Activated CD4-positive, alpha-beta T cell treated with anti-CD3 and anti-CD28 coated beads, Interleukin-2, amount 10 ng/mL, durations not matched to agents 24 days and 14 days (primary cell): ENCODE measurements at places on chromosomes 1 and 21. TPM values are rescaled to one million over a fixed set of nuclear protein-coding genes. Genes with fewer than 3 reads are reported as not detected.

DNA sequence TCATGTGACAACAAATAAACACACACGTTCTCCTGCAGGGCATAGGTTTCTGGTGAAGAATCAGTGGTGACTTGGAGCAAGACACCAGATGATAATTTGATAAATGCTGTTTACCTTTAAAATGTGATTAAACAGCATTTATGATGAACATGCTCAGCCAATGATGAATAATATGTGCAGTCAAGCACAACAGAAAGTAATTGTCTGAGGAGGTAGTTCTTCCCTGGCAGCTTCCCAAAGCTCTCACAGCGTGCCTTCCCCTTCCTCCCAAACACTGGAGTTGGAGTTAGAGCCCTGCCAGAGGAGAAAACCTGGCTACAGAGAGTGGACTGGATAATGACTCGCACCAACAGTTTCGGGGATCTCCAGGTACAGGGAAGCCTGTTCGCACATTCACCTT, 463.5 kb downstream of the SMYD3 start:
- no peaks in the 10 kb centered on the region for H3K27me3 ChIP-seq
- no peak overlapping the region for H3K4me3 ChIP-seq
- H3K27ac ChIP-seq, result no peak overlapping the region
- H3K36me3 ChIP-seq, result no peaks in the 10 kb centered on the region

DNA sequence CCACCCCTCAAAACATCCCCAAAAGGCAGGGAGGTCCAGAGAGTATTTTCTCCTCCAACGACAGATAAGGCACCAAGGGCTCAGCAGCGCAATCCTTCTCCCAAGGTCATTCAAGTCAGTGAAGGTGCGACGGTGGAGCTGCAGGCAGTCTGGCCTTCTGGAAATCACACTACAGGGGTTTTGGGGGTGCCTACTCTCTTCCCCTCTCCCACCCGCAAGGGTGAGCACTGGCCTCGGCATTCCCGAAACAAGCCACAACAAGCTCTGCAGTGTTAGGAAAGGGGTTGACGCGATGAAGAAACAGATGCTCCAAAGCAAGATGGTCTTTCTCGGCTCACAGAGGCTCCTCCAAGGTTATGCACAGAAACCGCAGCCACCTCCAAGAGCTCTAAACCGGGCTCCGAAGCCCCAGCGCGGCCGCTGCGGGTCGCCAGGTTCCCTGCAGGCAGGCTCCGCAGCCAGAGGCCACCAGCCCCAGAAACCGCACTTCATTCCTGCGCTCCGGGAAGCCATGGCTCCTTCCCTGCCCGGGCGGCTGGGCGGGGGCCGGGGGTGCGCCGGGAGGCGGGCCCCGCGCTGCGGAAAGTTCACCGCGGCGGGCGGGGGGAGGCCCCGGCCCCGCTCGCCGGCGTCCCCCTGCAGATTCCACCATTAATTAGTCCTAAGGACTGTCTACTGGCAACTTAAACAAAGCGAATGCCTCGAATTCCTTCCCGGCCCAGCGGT, 1.1 kb downstream of the LUZP1 start:
- no peak overlapping the region for H3K27ac ChIP-seq
- H3K36me3 ChIP-seq, result peaks cover 3% of the 10 kb centered on the region
- peak overlapping the region; percentile 97 for H3K4me3 ChIP-seq
- peaks cover 21% of the 10 kb centered on the region for H3K4me1 ChIP-seq
- DNase-seq, result peak; percentile 82

DNA sequence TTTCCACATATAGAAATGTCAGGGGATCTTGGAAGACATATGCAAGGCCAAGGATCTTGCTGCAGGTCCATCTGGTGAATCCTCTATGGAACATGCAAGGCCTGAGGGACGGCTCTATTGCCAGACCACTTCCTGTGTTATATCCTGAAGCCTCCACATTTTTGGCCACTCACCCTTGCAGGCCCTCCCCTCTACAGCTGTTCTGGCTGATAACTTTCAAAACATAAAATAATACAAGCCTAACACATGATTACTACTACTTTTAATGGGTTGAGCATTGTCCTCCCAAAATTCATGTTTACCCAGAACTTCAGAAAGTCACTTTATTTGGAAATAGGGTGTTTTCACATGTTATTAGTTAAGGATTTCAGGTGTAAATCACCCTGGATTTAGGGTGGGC, 18.5 kb upstream of the LYPLAL1 start:
- DNase-seq, result no peak
- no peaks in the 10 kb centered on the region for H3K27me3 ChIP-seq
- H3K4me3 ChIP-seq, result no peak overlapping the region
- H3K36me3 ChIP-seq, result no peaks in the 10 kb centered on the region
- no peak overlapping the region for H3K27ac ChIP-seq
- H3K4me1 ChIP-seq, result no peaks in the 10 kb centered on the region

Gene WNT3A
- total RNA-seq, result not detected in 2 replicates

GRCh38 chr1:212565571-212566305, 42.8 kb upstream of the ATF3 start:
- no peaks in the 10 kb centered on the region for H3K36me3 ChIP-seq
- H3K27me3 ChIP-seq, result peaks cover 34% of the 10 kb centered on the region
- H3K27ac ChIP-seq, result peak overlapping the region; percentile 89
- H3K4me1 ChIP-seq, result peaks cover 27% of the 10 kb centered on the region

- no peak overlapping the region for H3K4me3 ChIP-seq
- H3K27me3 ChIP-seq, result no peaks in the 10 kb centered on the region
- H3K36me3 ChIP-seq, result no peaks in the 10 kb centered on the region
- DNase-seq, result no peak
- H3K4me1 ChIP-seq, result no peaks in the 10 kb centered on the region
- no peak overlapping the region for H3K27ac ChIP-seq
Measured at GRCh38 chr1:211068976-211069375, 65.0 kb downstream of the KCNH1 start.

- H3K36me3 ChIP-seq, result peaks cover 11% of the 10 kb centered on the region
- no peak overlapping the region for H3K27ac ChIP-seq
- no peak for DNase-seq
- H3K27me3 ChIP-seq, result no peaks in the 10 kb centered on the region
- peaks cover 4% of the 10 kb centered on the region for H3K4me1 ChIP-seq
Measured at GRCh38 chr1:20867847-20868246, 80.7 kb upstream of the HP1BP3 start.

GRCh38 chr1:172547071-172547470, 14.1 kb downstream of the SUCO start:
- H3K4me1 ChIP-seq, result peaks cover 15% of the 10 kb centered on the region
- DNase-seq, result no peak
- H3K27ac ChIP-seq, result no peak overlapping the region
- no peaks in the 10 kb centered on the region for H3K36me3 ChIP-seq
- H3K4me3 ChIP-seq, result no peak overlapping the region

Gene ARTN
- 0.43 TPM in 1 of 2 replicates, not detected in the other for total RNA-seq

Gene NUP210L
- 0.02 TPM in 1 of 2 replicates, not detected in the other for total RNA-seq

Gene TMOD4
- total RNA-seq, result 1.3 and 1.8 TPM in 2 replicates

GRCh38 chr1:82266351-82266750, 465.6 kb downstream of the ADGRL2 start:
- H3K36me3 ChIP-seq, result no peaks in the 10 kb centered on the region
- no peak overlapping the region for H3K4me3 ChIP-seq
- H3K27ac ChIP-seq, result no peak overlapping the region
- no peaks in the 10 kb centered on the region for H3K4me1 ChIP-seq
- no peaks in the 10 kb centered on the region for H3K27me3 ChIP-seq
- DNase-seq, result peak; percentile 0

DNA sequence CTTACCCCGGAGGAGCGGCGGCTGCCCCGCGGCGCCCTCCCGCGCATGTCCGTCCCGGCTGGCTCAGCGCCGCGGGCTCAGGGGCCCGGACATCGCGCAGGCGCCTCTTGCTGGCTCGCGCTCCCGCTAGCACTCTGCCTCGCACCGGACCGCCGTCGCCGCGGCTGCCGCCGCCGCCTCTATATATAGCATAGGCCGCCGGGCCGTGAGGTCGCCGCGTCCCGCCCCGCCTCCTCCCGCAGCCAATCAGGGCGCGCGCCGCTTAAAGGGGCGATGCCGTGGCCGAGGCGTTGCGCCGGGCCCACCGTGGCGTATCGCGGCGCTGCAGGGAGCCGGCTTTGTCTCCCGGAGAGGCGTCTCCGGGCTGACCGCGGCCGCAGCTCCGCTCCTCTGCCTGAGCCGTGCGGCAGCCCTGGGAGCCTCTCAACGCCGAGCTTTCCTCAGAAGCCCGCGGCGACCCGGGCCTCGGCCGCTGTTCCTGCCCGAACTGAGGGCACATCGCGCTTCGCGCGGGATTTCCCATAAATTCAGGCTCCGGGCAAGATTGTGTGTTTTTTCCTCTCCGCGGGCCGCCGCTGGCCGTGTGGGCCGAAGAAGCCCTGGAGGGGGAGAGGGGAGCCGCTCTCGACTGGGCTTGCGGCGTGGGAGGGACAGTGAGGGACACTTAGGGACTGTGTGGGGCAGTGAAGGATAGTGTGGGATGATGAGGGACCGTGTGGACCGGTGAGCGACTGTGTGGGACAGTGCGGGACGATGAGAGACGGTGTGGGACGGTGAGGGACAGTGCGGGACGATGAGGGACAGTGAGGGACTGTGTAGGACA, at the start of gene ERRFI1:
ERRFI1 (minus strand) TSS at position 157 of the 823 bp plus-strand sequence. CDS start 10,690 bp downstream, outside the sequence.
- peak within 1 kb of the TSS; percentile 89 for H3K4me3 ChIP-seq
- peaks cover 63% of the 10 kb centered on the region for H3K27me3 ChIP-seq
- peak; percentile 97 for DNase-seq
- H3K4me1 ChIP-seq, result peaks cover 10% of the 10 kb centered on the region
- H3K36me3 ChIP-seq, result no peaks in the 10 kb centered on the region

Gene SLAMF9
- not detected in 2 replicates for total RNA-seq
